NCI-H524 treated with DMSO at 0.1 percent for 48 hours (cell line): ENCODE measurements at places on chromosomes 7 and 10.
A peak's percentile ranks its signal among the peaks of the same experiment; 100 is the strongest.

DNA sequence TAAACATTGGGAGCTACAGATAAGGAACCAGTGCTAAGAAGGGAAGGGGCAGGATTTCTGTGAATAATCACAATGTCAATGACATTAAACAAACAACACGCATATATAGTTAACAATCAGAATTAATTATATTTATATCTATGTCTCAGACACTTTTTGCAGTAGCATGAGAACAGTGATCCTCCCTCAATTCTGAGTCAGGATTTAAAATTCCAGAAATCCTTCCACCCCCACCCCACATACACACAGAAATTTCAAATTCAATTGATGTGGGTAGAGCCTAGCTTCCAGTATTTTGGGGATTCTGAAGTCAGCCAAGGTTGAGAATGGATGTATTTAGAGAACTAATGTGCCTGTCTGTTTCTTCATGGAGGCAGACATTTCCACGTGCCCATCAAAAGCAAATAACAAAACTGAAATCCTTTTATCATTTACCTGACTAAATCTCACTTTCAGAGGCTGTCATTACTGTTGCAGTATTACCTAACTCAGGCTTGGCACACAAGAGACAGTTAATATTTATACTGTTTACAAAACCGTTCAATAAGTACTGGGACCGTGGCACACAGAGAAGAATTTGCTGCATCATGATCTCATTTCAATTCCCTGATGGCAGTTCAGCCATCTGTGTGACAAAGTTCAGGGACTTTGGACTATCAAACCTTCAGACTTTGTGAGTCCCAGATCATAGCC lies 116.6 kb upstream of the PALS2 start:
- DNase-seq, result no peak

GRCh38 chr7:106591146-106591545 lies 69.8 kb downstream of the CCDC71L start:
- DNase-seq, result no peak

- DNase-seq, result no peak
Observed at GRCh38 chr10:113557424-113557862, 4.6 kb downstream of the HABP2 start.

- DNase-seq, result peak; percentile 52
Observed at GRCh38 chr7:87220026-87220733, 648 bp upstream of the TMEM243 start.

GRCh38 chr10:7696545-7696944 lies 6.6 kb upstream of the ITIH2 start:
- no peak for DNase-seq

GRCh38 chr10:16195178-16195769 lies 241.5 kb upstream of the PTER start:
- no peak for DNase-seq

DNA sequence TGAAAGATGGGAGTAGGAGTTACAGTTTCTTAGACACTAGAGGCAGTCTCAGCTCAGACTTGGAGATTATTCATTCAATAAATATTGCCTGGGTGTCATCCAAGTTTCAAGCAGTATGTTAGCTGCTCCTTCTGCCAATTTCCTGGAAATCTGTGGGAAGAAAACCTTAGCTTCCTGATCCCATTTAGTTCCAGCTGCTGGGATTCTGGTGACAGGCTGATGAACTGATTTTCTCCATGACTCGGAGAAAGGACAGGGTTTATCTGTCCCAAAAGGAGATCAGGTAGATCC lies 95.8 kb downstream of the CLEC2L start:
- DNase-seq, result no peak

DNA sequence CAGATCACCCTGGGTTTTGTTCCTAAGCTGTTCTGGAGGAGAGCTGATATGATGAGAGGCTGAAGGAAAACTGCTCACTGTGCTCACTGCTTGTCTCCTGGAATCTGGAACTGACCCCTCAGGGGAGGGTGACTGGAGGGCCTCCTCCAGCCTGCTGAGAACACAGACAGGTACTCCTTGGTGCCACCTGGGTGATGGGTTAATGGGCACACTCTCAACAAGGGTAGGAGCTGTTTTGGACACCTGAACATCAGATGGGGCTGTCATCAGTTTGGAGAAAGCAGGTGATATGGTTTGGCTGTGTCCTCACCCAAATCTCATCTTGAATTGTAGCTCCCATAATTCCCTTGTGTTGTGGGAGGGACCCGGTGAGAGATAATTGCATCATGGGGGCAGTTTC lies 58.1 kb upstream of the SORCS3 start:
- DNase-seq, result no peak
